ENCODE measurements at places on chromosomes 11 and 22.

GRCh38 chr11:107840129-107840484 is 18.5 kb downstream of the SLC35F2 start:
- DNase-seq: no peak

DNA sequence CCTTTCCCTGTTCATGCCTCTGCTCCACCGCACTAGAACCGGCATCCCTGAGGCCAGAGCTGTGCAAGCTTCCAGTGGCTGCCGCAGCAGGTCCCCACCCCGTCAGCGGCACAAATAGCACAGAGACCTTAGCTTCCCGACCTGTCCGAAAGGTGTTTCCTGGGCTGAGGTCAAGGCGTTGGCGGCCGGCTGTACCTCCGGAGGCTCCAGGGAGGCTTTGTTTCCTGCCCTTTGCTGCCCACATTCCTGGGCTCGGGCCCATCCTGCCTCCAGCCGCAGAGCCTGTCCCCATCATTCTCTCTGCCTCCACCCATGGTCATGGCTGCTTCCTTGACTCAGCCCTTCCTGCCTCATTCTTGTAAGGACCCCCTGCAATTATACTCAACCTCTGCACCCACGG is 31.2 kb downstream of the ARHGAP8 start:
- DNase-seq: no peak

DNA sequence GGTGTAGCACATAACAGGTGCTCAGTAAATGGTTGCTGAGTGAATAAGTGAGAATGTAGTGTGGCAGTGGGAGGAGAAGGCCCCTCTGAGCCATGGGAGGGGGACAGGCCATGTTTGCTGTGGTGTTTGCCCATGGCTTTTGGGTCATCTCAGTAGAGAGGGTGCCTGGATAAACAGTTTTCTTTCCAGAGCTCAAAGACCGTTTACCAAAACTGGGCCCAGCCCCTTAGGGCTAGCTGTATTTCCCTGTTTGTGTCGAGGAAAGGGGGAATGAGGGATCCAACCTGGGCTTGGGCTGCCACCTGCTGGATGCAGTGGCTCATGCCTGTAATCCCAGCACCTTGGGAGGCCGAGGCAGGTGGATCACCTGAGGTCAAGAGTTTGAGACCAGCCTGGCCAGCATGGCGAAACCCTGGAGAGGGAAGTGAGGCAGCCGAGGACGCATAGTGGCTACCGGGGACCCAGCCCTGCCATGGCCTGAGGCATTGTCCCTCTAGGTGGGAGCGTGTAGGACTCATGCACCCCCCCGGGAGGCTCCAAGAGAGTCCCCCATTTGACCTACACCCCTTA is 8.7 kb upstream of the LTO1 start:
- no peak for DNase-seq

DNA sequence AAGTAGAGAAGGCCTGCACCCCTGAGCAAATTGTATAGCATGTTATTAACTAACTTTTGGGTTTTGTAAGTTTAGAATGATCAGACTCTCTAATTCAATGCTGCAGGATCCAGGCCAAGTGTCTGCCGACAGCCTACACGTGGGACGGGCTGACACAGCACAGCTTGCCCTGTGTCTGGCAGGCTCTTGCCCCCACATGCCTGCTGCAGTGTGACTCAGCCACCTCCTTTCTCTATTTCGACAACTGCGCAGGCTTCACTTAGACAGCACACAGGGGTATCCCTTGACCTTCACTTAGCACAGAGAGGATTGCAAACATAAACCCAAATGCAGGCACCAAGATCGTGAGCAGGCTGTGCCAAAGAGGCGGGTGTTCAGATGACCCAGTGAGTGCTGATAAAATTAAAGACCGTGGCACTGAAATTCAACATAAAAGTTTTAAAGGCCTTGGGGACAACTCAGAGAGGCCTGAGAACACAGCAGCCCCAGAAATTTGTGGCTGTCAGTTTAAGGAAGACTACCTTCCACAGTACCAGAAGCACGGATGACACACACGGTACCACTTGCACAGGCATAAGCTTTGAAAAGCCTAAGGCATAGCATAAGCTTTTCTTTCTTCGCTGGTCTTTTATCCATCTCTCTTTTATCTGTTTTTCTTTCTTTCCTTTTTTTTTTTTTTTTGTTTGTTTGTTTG is 37.8 kb downstream of the SCN3B start:
- no peak for DNase-seq

GRCh38 chr11:93114304-93114703 is 83.5 kb downstream of the SLC36A4 start:
- DNase-seq: no peak

GRCh38 chr11:71498091-71498490 is 29.0 kb upstream of the KRTAP5-7 start:
- no peak for DNase-seq

GRCh38 chr22:32904044-32904443 is 102.5 kb downstream of the TIMP3 start:
- no peak for DNase-seq

GRCh38 chr11:1966531-1966930 is 19.4 kb downstream of the MRPL23 start:
- DNase-seq: no peak

DNA sequence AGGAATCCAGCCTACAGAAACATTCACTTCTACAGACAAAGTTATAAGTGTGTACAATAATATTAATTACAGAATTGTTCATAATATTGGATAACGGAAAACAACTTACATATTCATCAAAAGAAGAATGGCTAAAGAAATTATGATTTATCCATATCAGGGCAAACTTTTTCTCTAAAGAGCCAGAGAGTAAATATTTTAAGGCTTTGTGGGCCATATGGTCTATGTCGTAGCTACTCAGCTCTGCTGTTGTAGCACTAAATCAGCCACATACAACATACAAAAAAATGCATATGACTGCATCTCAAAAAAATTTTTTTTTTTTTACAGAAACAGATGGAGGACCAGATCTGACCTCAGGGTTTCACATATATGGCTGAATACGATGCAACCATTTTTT is 96.7 kb upstream of the GALNT18 start:
- no peak for DNase-seq

DNA sequence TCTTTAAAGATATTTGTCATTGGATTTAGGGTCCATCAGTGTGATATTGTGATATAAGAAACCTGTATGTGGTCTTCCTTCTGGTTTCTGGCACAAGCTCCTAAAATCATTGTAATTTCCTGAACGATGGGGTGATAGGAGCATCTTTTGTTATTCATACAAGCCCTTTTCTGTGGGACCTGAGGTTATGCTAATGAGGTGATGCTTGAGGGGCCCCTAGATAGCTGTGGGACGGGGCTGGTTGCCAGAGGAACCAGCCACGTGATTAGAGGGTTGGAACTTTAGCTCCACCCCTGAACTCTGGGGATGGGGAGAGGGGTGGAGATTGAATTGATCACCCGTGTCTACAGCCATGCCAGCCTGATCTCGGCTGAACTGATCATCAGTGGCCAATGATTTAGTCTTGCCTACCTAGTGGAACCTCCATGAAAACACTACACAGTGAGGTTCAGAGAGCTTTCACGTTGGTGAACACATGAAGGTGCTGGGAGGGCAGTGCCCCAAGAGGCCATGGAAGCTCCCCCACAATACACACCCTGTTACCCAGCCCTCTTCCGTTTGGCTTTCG is 62.8 kb downstream of the BCR start:
- no peak for DNase-seq

- no peak for DNase-seq
These were observed 55.4 kb upstream of the B3GNT6 start for GRCh38 chr11:76978818-76979217.

- DNase-seq: no peak
These were observed 884.8 kb downstream of the METTL15 start for GRCh38 chr11:28992996-28993395.

GRCh38 chr11:63683133-63683991 is 2.1 kb downstream of the RTN3 start:
- DNase-seq: no peak

GRCh38 chr22:21876486-21877176 is 9.2 kb upstream of the MAPK1 start:
- no peak for DNase-seq

DNA sequence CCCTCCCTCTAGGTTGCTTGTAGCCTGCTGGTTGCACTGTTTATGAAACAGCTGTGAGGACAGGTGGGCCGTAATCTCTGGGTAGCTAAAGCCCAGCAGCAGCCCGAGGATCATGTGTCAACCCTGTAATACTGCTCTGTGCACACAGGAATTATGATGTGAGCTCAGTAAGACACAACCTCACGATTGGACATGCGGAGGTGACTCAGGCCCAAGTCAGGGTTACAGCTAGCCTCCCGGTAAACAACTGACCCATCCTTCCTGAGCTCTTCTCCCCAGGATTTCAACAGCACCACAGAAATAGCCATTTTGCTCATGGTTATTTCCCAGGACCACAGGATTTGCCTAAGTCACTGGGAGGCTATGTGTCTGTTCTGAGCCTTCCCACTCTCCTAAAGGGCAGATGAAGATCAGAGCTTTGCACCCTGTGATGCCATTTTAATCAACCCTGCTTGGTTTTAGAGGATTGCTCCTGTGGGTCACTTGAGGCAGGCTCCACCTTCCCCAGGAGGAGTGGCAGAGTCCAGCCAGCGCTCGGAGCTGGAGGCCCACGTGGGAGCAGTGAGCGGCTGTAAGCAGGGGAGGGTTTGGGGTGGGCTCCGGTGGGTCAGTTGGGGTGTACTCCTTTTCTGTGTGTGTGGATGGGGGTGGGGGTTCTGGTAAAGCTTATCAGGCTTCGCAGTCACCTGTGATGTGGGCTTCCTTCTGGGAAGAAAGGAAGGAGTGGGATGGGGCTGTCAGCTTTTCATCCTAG is at the start of gene AMPD3:
TSS of gene AMPD3 (plus strand) at position 387 of the 754 bp plus-strand sequence. CDS start 6,256 bp downstream, outside the sequence.
- peak; percentile 22 for DNase-seq

- no peak for DNase-seq
These were observed 6.8 kb downstream of the RNF169 start for GRCh38 chr11:74755395-74755995.

- DNase-seq: no peak
These were observed 423.0 kb downstream of the TENM4 start for GRCh38 chr11:79017811-79018210.

DNA sequence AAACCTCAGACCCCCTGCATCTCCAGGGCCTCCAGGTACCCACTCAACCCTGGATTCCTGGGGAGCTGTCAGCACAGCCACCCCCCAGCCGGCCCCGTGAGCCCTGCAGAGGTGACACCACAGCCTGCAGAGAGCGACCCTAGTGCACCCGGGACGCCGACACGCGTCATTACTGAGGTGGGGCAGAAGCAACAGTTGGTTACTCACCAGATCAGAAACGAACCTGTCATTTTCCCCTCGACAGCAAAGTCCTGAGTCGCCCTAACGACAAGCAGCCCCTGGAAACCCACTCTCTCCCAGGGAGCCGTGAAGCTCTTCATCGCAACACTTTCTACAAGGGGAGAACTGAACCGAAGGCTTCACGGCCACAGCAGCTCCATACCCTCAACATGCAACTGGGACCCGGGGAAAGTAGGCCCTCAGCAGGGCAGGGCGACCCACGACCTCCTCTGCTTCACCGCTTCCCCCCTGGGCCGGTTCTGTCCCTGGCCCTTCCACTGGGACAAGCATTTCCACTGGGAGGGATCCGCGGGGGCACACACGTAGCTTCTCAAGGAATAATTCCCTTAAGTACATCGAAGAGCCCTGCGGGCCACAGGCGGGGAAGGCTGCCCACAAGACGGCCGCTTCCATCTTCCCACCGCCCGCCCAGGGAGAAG is 1.6 kb downstream of the BRD1 start:
- DNase-seq: no peak

DNA sequence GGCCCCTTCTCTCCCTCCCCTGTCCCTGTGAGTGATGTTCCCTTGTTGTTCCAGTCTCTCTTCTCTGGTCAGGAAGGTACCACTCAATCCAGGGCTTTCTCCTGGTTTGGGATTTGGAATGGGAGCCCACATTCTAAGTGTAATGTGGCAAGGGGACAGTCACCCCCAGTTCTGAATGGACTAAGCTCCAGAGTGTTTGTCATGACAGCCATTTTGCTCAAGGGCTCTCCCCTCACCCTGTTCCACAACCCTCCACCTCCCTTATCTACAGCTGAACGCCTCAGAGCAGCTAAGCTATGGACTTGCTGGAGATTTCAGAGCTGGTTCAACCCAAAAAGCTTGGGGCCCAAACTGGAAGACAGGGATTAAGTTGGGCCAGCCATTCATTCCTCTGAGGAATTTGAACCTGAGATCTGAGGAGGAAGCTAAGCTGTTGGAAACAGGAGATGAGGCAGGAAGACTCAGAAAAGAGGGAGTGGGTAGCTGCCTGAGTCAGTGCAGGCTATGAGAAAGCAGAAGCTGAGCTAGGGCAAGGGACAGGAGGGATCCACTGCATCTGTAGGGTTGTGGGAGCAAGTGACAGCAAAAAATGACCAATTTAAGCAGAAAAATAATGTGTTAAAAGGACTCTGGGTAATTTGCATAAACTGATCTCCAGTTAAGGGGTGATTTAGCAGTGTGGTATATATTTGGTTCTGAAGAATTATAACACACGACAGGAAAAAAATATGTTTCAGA is 22.9 kb upstream of the FCHSD2 start:
- DNase-seq: no peak

DNA sequence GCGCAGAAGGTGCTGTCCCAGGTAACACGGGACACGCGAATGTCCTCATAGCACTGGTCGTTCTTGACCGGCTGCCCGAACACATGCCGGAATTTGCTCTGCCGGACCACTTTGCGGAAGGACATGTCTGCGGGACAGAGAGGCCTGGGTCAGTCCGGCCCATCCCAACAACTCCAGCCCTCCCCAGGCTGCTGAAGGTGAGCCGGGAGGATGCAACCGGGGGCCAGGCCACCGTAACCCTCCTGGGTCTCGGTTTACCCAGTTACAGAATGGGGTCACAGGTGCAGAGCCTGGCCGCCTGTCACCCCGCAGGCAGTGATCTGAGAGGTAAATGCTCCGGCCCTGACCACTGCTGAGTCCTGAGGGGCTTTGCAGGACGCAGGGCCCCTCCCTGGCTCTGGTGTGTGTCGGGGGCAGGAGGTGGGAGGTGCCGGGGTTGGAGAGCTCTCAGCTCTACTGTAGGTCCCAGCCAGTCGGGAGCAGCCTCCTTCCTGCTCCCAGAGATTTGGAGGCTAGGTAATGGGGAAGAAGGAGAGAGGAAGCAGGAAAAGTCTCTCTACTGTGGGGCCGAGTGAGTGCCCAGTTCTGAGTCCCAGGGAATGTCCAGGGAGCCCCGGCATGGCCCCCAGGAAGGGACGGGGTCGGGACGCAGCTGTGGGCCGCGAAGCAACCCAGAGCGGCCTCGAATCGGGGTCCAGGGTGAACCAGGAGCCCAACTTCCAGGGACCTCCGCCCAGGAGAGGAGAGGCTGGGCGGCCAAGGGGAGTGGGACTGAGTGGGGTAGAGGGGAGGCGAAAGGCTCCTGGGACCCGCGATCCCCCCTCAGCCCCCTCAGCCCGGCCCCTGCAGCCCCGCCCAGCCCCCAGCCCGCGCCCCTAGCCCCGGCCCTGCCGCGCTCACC is 522 bp downstream of the CORO1B start:
- DNase-seq: no peak

GRCh38 chr22:30479981-30480380 is 8.2 kb upstream of the SEC14L3 start:
- DNase-seq: no peak
